ENCODE measurements at places on chromosomes 16 and 17.

DNA sequence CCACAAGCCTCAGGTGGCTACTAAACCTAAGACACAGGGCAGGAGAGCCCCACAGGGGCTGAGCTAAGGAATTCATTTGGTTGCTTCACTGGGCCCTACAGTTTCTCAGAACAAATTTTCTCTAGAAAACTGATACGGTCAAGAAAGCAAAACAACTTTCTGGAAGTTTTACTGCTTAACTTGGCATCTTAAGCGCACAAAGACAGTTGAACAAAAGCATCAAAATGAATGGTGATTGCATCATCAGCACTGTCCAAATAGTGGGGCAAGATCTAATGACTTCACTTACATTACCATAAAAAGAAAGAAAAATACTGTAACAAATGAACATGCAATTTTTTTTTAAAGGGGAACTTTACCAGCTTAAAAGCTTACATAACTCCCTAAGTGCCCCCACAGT is 47.6 kb downstream of the XPO6 start:
- DNase-seq: no peak

DNA sequence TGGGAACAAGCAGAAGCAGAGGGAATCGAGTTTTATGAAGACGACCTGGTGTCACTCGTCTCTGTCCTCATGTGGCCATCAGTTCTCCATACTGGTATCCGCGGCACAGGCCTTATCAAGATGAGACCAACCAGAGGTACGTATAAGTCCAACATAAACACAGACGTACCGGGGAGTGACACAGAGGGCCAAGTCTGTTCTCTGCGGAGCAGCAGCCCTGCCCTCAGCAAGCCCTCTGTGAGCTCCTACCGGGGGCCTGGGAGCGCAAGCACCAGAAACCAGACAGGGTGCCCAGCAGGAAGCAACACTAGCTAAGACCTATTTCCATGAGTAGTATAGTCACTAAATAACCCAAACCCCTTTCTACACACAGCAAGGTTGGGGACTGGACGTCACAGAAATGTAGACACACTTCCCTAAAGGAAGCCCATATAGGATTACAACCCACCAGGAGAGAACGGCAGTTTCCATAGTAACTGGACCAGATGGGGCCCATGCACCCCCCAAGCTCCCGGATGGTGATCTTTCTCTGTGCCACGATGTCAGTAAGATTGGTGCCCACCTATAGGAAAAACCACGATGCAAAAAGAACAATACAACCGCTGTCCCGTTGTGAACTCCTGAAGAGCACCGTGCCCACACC is 911 bp downstream of the ARL16 start:
- no peak for DNase-seq

GRCh38 chr16:14202095-14202494 is 131.0 kb downstream of the MRTFB start:
- no peak for DNase-seq

- DNase-seq: no peak
Measured at GRCh38 chr17:3794557-3795389, 6.2 kb downstream of the ITGAE start.

GRCh38 chr17:29621751-29622194 is 939 bp downstream of the CORO6 start:
- DNase-seq: no peak

- DNase-seq: no peak
Measured at GRCh38 chr16:66446737-66447136, 19.6 kb downstream of the BEAN1 start.

DNA sequence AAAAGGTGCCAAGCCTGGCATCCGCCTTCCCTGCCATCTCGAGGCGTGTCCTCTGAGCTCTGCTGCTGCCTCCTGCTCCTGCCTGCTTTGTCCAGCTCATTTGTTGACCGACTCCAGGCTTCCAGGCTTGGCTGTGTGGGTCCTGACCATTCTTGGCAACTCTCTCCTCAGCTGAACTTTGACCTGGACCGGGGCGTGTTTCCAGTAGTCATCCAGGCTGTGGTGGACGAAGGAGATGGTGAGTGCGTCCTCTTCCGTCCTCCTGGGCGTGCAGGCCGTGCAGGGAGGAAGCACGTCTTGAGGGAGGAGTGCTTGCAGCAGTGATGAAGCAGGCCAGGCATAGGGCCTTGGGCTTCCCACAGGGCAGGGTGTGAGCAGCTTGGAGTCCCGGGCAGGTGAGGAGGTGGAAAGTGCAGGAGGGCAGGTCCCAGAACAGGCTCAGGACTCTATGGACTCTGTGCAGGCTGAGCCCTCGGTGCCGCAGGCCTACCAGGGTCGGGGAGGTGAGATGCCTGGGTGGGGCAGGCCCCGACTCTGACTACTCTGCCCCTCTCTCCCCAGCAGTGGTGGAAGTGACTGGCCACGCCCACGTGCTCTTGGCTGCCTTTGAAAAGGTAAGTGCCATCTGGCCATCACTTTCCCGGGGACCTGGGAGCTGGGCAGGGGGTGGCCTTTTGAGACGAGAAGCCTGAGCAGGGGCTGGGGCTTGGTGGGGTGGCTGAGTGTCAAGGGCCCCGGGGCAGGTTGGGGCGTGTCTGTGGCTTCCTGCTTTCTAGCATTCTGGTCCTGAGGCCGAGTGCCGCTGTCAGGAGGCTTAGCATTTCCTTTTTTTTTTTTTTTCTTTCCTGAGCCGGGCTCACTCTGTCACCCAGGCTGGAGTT is 28.6 kb upstream of the NUDT16L1 start:
- peak; percentile 60 for DNase-seq

- no peak for DNase-seq
Measured at GRCh38 chr17:72022328-72023275, 98.2 kb upstream of the SOX9 start.

GRCh38 chr16:3022208-3022683 is 1.5 kb downstream of the HCFC1R1 start:
- peak; percentile 92 for DNase-seq

DNA sequence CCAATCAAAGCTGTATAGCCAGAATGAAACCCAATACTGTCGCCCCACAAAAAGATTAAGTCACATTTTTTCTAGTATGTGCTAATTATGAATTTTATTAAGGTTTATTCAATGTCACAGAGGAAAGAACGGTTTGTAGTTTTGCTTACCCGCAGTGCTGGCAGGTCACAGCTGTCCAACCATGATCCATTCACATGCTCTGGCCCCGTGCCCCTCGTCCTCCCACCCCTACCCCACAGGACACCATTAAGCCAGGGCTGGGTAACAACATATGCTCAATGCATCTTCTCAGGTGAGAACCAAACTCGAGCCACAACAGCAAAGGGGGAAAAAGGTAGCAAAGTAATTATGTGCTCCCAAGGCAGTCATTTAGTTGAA is 589 bp upstream of the FBF1 start:
- DNase-seq: no peak

DNA sequence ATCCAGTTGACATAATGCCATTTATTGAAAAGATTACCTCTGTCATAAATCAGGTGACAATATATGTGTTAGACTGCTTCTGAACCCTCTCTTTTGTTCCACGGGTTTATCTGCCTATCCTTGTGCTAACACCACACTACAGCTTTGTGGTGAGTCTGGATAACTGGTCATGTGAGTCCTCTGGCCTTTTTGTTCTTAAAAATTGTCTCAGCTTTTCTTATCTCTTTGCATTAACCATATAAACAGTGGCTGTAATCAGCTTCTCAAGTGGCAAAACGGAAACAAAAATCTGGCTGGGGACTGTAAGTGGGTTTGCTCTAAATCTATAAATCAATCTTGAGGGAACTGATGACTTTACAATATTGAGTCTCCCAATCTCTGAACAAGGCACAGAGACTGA is 44.6 kb downstream of the STX8 start:
- no peak for DNase-seq

DNA sequence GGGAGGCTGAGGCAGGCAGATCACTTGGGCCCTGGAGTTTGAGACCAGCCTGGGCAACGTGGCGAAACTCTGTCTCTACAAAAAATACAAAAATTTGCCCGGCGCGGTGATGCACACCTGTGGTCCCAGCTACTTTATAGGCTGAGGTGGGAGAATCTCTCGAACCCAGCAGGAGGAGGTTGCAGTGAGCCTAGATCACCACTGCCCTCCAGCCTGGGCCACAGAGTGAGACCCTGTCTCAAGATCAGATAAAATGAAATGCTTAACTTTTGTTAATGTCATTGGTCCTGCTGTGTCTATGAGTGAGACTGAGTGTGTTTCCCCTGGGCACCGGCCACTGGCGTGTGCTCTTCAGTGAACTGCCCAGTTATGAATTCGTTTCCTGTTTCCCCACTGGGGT is 10.5 kb downstream of the FAM234A start:
- no peak for DNase-seq

DNA sequence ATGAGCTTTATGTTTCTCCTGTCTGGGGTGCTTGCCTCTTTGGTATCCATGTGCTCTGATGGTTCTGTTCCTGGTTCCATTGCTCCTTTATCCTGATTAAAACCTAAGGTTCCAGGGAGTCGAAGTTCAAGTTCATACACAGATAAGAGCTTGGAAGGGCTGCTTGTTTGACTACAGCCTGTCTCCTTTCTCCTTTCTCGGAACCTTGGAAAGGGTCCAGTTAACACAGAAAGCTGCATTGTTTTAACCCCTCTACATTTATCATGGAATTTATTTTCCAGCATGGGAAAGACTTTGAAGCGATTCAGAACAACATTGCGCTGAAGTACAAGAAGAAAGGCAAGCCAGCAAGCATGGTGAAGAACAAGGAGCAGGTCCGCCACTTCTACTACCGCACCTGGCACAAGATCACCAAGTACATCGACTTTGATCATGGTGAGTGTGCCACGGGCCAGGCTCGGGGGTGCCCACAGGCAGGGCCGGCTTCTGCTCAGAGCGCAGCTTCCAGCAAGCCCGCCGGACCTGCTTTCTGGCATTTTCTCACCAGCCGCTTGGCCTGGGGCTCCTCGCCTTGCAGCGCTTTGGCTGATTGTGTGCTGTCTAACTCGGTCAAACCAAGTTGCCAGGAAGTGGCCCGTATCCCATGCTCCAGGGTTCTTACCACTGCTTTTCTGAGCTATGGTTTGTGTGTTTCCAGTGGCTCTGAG is 19.9 kb downstream of the CRAMP1 start:
- no peak for DNase-seq

GRCh38 chr16:86494565-86495356 is 15.6 kb upstream of the FOXF1 start:
- no peak for DNase-seq

DNA sequence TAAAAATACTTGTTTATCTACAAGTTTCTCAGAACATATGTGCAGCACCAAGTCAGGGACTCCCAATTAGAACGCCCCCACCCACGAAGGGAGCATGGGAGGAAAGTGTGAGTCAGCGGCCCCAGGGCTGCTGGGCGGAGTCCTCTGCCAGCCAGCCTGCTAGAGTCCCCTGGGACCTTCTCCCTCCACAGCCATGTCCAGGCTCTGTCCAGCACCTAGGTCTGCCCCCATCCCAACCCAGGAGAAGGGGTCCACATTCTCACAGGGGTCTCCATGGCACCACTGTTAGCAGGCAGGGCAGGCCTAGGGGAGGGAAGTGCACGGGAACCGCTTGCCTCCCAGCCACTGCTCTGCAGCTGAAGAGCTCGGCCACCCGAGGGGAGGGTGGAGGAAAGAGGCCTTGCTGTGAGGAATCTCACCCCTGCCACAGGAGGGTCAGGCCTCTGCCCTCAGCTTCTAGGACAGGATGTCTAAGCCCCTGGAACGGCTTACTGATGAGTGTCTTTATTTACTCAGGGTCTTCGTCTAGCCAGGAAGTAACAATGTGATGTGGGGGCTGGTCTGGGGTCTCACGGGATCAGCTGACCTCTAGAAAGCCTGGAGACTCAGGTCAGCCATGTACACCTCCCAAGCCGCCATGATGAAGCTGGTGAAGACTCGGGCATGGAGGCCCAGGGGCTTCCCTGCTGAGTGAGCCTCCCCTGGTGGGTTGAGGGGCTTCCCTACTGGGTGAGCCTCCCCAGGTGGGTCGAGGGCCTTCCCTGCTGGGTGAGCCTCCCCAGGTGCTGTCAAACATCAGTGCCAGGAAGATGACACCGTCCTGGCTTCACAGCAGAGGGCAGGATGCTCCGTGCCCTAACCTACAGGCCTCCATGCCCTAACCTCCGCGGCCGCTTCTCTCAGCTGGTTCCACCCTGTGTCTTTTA is 190.3 kb downstream of the RBFOX3 start:
- DNase-seq: no peak

DNA sequence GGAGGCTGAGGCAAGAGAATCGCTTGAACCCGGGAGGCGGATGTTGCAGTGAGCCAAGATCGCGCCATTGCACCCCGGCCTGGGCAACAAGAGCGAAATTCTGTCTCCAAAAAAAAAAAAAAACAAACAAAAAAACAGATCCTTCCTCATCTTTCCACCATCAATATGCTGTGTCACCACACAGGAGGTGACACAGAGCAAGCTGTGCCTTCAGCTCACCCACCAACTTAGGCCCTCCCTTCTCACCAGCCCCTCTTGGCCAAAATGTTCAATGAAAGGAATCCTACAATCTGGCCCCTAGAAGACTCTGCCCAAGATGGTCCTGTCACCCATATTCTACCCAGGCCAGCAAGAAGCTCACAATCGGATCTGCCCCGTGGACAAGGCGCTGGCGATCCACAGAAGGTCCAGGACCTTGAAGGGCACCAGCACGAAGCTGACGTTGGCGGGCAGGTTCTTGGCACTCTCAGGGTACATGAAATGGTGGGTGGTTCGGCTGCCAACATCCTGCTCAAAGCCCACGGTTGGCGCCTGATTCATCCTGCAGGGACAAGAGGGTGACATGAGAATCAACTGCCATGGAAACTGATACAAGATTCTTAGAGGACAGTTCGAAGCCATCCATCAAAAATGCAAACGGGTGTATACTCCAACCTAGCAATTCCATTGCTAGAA is 41.4 kb downstream of the DDX19A start:
- DNase-seq: no peak

- peak; percentile 35 for DNase-seq
Measured at GRCh38 chr17:11506635-11507034, 91.6 kb upstream of the DNAH9 start.

- no peak for DNase-seq
Measured at GRCh38 chr16:24146518-24146917, 109.6 kb upstream of the CACNG3 start.

GRCh38 chr17:7763919-7764318 is 46.4 kb downstream of the DNAH2 start:
- no peak for DNase-seq

DNA sequence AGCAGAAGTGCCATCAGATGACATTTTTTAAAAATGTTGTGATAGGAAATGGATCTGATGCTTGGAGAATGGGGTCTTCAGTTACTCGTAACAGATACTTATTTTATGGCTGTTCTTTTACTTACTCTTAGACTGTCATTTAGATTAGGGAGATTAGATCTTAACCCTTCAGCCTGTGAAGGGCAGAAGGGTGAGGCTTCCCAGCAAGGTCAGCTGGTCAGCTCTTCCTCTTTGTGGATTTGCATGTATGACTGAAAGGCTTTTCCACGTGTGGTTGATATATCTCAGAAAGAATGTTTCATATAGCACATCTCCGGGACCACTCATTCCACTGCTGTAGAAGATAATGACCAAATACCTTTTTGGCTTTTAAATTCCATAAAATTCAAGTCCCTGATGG is 27.4 kb downstream of the GRB7 start:
- no peak for DNase-seq

DNA sequence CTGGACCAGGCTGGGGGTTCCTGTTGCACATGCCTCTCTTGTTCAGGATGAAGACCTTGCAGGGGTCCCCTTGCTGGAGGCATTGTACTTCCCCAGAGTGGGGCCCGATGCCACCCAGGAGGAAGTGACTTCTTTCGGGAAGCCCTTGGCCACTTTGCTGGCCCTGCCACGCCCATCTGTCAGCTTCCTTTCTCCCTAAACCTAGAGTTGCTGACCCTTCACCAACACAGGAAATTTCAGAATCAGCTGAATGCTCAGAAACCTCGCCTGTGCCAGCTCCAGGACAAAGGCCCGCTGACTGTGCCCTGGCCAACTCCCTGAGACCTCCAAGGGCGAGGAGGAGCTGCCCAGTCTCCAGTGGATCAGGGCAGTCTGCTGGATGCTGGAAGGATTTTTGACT is 26.7 kb downstream of the WNT9B start:
- DNase-seq: no peak
